Dermis microvascular lymphatic vessel endothelial cell (primary cell): ENCODE measurements at places on chromosomes 6 and 20. TPM values are rescaled to one million over a fixed set of nuclear protein-coding genes. Genes with fewer than 3 reads are reported as not detected.

GRCh38 chr6:15936503-15936902 lies 192.4 kb upstream of the MYLIP start:
- DNase-seq = no peak

TCP11 gene
- 0.13 TPM in 2 replicates for total RNA-seq

RAB44 gene
- total RNA-seq = under 0.01 TPM in 2 replicates

GRCh38 chr20:49999329-49999728 lies 16.5 kb downstream of the SNAI1 start:
- DNase-seq = no peak

DNA sequence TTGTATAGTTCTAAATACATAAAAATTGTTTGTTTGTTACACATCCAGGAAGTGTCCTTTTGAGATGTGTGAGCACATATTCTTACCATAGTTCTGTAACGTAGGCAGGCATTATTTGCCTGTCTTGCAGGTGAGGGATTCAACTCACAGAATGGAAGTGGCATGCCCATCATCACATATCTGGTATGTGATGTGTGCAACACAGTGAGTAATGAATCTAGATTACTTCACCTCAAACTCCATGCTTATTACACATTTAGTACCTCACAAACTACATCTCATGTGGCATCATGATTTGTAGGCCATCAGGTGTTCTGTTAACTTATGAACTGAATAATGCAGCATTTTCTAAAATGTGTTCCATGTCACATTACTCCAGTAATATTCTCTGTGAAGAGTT lies 181.6 kb downstream of the PLCB4 start:
- DNase-seq = no peak

TSHZ2 gene
- total RNA-seq = 0.77 and 2.1 TPM in 2 replicates

GRCh38 chr6:28635547-28636158 lies 110.0 kb downstream of the GPX5 start:
- no peak for DNase-seq

WFDC12 gene
- not detected in 2 replicates for total RNA-seq

GRCh38 chr6:97215157-97215769 lies 67.8 kb downstream of the MMS22L start:
- DNase-seq = peak; percentile 22

- no peak for DNase-seq
Measured at GRCh38 chr6:92763680-92764079, 655.7 kb downstream of the EPHA7 start.

GRCh38 chr6:21961226-21961625 lies 335.6 kb downstream of the PRL start:
- no peak for DNase-seq

DNA sequence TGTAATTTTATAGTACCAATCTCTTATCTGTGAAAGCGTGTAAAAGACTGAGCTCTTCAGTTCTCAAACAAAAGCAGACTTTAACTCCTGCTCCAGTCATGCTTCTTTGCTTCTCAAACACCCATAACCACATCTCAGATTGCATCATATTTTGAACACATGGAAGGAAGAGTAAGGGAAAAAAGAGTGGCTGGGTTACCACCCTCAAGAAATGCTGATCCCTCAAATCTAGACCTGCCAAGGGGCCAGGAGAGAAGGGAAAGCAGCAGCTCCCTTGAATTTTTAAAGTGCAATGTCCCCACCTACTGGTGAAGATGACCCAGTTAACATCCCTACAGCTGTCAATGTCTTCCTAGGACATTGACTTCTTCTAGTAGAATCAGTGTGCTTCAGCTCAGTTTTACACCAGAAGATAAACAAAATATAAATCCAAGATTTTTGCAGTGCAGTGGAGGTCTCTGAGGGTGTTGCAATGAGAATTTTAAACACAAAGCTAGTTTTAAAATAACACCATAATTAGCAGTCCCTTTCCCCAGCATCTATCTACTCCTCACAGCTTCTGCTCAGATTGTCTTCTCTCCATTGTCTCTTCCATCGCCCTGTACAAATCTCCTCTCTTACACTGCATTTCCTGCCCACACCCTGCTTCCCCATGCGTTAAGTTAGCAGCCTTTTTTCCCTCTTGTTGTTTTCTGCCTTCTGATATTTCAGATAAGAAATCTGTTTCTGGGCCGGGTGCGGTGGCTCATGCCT lies 22.6 kb upstream of the HLA-DQB2 start:
- peak; percentile 56 for DNase-seq

NANP gene
- 6.4 and 8.0 TPM in 2 replicates for total RNA-seq

ADGRB3 gene
- total RNA-seq = not detected in 2 replicates

GRCh38 chr6:111625461-111626391 lies 20.0 kb upstream of the TRAF3IP2 start:
- peak; percentile 70 for DNase-seq

GRCh38 chr6:83592770-83593394 lies 80.5 kb downstream of the PRSS35 start:
- peak; percentile 17 for DNase-seq

C6orf58 gene
- total RNA-seq = 0.13 and 0.26 TPM in 2 replicates

MAFB gene
- 2.7 and 8.0 TPM in 2 replicates for total RNA-seq

GRCh38 chr20:8875586-8875985 lies 193.3 kb upstream of the PLCB4 start:
- no peak for DNase-seq

DNA sequence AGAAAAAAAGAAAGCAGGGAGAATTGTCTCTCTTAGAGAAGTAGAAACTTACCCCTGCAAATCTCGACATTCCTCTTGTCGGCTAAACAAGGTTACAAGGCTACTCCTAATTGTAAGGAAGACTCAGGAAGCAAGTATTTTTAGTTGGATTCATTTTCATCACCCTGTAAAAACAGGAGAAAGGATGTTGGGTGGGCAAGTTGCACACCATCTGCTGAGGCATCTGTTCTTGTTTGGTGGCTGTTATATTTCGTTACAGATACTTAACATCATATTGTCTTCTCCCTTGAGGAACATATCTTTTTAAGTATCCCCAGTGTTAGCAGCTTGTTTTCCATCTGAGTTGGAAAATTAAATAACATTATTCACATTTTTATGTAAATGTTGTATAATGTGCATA lies 187.5 kb downstream of the PLCB4 start:
- no peak for DNase-seq

- DNase-seq = no peak
Measured at GRCh38 chr20:36342331-36343120, 36.4 kb downstream of the DLGAP4 start.

DNA sequence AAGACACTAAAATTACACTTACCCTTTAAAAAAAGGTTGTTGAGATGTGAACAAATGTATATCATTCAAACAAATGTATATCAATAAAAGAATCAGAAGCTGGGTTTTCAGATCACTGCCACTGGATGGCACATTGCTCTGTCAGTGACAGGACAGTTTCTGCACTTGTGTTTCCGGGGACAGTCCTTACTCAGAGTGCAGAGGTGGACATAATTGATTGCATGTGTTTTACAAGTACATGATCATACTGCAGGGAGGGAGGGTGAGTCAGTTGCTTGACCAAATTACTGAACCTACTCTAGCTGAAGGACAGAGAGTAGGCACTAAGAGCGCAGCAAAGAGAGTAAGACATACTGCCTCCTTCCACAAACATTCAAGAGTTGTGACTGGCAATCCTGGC lies 302.3 kb downstream of the TENT5A start:
- DNase-seq = no peak

ABHD16B gene
- not detected in 2 replicates for total RNA-seq

- DNase-seq = no peak
Measured at GRCh38 chr6:12594530-12594893, 122.1 kb upstream of the PHACTR1 start.

- no peak for DNase-seq
Measured at GRCh38 chr6:44538807-44539201, 151.3 kb downstream of the CDC5L start.

DNA sequence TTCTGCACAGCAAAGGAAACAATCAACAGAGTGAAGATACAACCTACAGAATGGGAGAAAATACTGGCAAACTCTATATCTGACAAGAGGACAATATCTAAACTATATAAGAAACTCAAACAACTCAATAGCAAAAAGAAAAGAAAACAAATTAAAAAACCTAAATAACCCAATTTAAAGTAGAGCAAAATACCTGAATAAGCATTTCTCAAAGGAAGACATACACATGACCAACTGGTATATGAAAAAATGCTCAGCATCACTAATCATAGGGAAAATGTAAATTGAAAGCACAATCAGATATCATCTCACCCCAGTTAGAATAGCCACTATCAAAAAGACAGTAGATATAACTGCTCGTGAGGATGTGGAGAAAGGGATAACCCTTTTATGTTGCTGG lies 87.8 kb upstream of the FOXA2 start:
- DNase-seq = no peak

- DNase-seq = no peak
Measured at GRCh38 chr20:47789081-47789763, 3.9 kb upstream of the SULF2 start.

- peak; percentile 69 for DNase-seq
Measured at GRCh38 chr6:15299430-15300131, 53.7 kb downstream of the JARID2 start.
